ENCODE measurements at places on chromosomes 6 and 20.
A peak's percentile ranks its signal among the peaks of the same experiment; 100 is the strongest.

DNA sequence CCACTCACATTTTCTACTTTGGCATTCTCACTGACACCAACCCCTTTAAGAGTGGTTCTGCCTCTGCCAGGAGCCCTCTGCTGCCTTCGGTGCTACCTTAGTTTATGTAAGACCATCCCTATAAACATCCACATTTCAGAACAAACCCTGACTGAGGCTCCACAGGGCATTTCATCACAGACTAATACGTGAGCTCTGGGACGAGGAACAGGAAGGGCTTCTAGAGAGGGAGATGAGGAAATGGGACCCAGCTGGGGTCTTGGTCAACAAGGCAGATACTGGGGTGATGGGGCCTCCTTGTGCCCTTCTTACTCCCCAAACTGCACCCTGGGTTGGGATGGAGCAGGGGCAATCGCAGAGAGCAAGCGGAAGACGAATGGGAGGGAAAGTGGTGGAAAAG is 86.5 kb upstream of the FYN start:
- DNase-seq = no peak

- DNase-seq = no peak
Observed at GRCh38 chr20:5770231-5770986, 20.2 kb downstream of the SHLD1 start.

DNA sequence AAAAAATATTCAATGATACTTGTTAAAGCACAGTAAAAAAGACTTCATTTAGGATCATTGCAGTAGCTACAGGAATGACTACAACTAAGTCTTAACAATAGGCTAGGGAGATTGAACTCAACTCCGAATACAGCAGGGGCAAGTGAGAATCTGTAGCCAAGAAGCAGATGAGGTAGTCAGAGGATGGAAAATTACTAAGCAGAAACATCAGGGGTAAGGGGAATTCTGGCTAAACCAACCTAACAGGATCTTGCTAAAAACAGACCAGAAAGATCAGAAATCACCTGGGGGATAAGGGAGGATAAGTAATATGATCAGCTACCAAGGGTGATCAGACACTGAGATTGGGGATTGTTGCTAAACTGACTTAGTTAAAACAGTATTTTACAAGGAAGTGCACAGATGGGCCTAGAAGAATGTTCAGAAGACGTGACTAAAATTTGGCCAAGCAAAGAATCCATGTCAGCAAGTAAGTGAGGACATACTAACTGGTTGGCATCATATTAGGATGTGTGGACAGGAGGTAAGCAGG is 217.5 kb downstream of the TENT5A start:
- DNase-seq = no peak

GRCh38 chr6:4133941-4134838 is 1.2 kb downstream of the ECI2 start:
- DNase-seq = no peak

DNA sequence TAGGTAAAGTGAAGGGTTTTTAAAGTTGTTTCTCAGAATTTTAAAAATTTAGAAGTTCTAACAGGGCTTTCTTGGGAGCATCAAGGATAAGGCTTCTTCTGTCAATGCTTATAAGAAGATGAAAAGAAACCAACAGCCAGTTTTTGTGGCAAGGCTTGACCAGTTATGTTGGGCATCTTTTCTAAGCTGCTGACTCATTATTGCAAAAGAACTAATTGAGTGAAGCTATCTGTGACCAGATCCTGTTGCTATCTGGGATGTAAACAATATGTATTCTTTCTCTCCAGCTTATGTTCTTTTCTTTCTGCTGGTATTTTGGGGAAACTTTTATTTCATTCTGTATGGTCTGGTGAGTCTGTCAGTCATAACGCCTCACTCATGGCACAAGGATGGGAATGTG is 643.8 kb downstream of the HDGFL1 start:
- no peak for DNase-seq

- no peak for DNase-seq
Observed at GRCh38 chr20:46751856-46752255, 42.4 kb downstream of the SLC2A10 start.

DNA sequence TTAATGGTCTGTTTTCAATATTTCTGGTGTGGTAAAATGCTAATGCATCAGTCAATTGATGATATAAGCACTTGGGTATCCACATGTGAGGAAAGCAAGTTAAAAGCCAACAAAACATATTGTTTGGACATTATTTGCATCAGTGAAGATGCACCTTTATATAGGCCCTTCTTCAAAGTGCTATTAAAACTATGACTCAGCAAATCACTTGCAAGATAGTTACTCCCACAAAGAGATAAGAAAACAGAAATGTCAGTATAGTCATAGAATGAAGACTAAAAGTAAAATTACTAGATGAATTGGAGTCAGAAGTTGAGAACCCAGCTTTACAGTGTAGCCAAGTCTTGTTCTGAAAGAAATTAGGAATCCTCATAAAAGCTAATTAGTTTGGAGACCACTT is 14.6 kb upstream of the GRM1 start:
- no peak for DNase-seq

- no peak for DNase-seq
Observed at GRCh38 chr6:112241820-112242429, 12.4 kb downstream of the LAMA4 start.

- DNase-seq = no peak
Observed at GRCh38 chr6:36523936-36524499, 23.3 kb downstream of the STK38 start.

DNA sequence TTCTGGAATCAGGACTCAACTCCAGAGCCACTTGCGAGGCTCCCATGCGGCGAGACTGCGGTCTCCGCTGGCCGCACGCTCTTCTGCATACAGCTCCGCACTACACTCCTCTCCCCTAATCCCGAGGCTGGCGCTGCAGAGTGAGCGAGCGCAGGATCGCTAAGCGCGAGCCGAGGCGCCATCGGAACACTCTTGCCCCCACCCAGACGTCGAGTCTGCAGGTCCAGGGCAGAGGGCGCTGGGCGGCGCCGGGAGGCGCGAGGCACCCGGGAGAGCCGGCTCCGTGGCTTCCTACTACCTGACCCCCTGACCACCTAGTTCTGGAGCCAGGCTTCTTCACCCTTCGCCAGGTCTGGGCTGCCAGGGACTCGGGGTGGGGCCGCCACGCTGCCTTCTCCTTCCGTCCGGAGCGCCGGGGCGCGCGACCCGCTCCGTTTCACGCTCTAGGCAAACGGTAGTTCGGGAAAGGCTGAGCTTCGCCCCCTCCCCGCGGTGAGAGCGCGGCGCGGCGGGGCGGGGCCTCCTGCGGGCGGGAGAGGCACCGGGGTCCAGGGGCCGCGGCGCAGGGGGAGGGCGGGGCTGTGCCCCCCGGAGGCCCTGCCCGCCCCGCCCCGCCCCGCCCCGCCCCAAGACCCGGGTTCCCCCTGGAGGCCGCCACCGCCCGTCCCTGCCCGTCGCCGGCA is 5.4 kb upstream of the TUBB2A start:
- DNase-seq = peak; percentile 81

DNA sequence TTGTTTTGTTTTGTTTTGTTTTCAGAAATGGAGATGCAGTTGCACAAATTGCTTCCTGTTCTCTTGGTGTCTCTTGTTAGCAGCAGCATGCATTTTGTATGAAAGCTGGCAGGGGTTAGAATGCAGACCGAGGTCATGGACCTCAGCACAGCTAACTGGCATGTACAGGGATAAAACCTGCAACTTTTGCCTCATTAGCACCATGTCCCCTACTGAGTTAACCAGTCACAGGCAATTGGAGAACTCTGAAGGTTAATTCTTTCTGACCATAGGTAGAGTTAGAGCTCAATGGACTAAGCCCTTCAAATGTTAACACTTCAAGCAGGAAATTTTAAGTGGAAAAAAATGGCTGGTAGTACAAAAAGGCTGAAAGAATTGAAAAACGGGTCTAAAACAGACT is 377.1 kb downstream of the ADGRB3 start:
- no peak for DNase-seq

GRCh38 chr20:20199361-20200160 is 147.2 kb downstream of the CFAP61 start:
- no peak for DNase-seq

- DNase-seq = no peak
Observed at GRCh38 chr6:115004982-115005381, 662.2 kb upstream of the HS3ST5 start.

DNA sequence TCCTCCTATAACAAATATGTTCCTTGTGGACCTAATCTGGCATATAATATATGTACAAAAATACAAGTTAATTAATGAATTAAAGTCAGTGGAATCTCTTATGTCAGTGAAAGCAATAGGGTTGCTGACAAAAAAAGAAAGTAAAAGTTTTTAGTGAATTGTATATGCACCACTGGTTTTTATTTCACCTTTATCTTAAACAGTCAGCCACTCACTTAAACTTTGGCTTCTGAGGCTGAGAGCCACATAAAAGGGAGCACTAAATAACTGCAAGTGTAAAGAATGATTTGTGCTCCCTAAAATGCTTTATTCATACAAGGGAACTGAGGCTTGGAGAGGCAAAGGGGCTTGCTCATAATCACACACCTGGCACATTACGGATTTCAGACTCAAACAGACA is 9.9 kb upstream of the F13A1 start:
- DNase-seq = no peak

DNA sequence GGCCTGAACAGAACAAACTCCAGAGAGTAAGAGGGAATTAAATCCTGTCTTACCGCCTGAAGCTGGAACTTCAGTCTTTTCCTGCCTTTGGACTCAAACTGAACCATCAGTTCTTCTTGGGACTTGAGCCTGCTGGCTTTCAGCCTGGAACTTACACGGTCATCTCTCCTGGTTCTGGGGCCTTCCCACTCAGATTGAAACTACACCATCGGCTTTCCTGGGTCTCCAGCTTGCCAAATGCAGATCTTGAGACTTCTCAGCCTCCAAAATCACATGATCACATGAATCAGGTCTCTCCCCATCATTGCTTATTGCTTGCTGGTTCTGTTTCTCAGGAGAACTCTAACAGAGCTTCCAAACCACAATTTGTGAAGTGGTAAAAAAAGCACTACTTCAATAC is 276.3 kb downstream of the KIF16B start:
- DNase-seq = no peak

- DNase-seq = no peak
Observed at GRCh38 chr6:33428966-33429749, 9.3 kb downstream of the SYNGAP1 start.

GRCh38 chr6:76772951-76773350 is 690.3 kb downstream of the HTR1B start:
- no peak for DNase-seq

- DNase-seq = no peak
Observed at GRCh38 chr6:138691595-138692057, 81.9 kb upstream of the CCDC28A start.

DNA sequence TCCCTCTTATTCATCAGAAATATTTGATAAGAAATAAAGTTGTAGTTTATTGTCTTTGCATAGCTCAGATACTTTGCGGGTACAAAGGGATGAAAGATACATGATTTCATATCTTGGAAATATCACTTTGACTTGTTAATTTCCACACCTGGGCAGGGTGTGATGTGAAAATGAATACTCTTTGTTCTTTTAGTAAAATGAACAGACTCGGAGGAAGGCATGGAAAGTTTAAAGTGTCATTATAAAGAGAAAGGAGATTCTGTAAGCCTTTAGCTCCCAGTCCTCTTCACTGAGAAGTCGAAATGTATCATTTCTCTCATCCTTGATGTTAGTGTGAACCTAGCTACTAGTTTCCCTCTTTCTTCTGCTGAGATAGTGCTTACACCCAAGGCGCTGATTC is 36.7 kb upstream of the AKIRIN2 start:
- DNase-seq = no peak

- no peak for DNase-seq
Observed at GRCh38 chr20:46014517-46015396, 6.0 kb downstream of the MMP9 start.

- no peak for DNase-seq
Observed at GRCh38 chr6:152846825-152847224, 96.2 kb downstream of the VIP start.

DNA sequence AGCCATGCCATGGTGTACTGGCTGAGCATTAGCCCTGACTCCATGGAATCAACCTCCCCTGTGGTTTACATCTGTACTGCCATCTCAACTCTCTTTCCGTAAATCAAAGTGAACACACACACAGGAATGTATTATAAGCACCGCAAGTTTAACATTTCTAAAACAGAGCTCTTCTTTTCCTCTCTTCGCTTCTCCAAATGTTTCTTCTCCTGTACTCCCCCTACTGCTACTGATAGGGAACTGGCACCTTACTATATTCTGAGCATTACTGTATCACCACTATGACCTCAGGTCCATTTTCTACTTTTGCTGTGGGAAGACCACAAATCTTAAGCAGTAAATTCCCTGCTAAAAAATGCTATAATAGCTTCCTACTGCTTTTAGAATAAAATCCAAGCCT is 101.2 kb downstream of the NUS1 start:
- no peak for DNase-seq

DNA sequence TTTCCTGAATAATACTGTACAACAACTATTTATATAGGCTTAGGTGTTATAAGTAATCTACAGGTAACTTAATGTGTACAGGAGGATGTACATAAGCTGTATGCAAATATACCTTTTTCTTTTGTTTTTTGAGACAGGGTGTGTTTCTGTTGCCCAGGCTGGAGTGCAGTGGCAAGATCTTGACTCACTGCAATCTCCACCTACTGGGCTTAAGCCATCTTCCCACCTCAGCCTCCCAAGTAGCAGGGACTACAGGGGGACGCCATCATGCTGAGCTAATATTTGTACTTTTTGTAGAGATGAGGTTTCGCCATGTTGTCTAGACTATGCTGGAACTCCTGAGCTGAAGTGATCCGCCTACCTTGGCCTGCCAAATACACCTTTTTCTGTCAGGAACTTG is 191.7 kb upstream of the ZNF217 start:
- no peak for DNase-seq

GRCh38 chr6:35052694-35053565 is 88.2 kb downstream of the TCP11 start:
- no peak for DNase-seq

- no peak for DNase-seq
Observed at GRCh38 chr6:141726248-141726647, 406.5 kb upstream of the GJE1 start.

DNA sequence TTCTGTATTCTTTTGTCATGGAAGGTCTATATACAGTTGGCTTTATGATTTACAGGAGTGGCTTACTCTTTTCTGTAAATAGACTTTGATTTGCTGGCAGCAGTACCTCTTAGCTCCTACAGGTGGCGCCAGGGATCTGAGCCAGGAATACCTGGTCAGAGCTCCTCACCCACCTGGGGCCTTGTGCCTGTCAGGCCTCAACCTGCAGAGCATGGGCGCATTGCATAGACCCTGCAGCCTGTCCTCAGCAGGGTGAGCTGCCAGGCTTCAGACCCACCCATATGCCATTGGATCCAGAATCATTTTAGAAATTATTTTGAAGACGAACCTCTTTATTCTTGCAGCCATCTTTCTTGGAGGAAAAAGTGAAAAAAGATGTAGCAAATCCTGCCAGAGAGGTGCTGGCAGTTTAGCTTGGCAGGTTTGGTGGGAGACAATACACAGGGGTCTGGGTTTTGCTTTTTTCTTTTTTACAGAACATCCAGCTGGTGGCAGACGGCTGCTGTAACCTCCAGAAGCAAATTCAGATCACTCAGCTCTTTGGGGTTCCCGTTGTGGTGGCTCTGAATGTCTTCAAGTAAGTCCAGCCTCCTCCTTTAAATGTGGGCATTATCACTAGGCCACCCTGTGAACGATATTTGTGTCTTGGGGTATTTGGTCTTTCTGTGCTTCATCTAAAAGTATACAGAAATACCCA is 149.1 kb downstream of the MTHFD1L start:
- DNase-seq = peak; percentile 75
